Ecto neural progenitor cell (in vitro differentiated cells): ENCODE measurements at places on chromosomes 6 and 20.

DNA sequence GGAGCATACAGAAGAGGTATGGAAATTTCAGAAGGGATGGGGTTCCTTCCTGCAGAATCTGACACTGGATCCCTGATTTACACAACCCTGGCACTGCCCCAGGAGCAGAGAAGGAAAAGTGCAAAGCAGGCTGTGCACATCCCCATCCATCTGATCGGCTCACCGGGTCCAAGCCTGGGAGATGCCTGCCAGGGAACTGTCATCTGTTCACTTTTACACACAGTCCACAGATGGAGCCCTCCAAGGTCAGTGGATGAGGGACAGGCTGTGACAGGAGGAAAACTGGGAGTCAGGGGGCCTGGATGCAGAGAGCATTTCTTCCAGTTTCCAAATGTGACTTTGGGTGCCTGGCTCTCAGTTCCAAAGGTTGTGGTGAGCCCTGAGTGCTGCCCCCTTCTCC lies 11.0 kb upstream of the SYNDIG1 start:
- DNase-seq = no peak

GRCh38 chr6:13593720-13594119 lies 19.3 kb downstream of the SIRT5 start:
- DNase-seq = no peak

GRCh38 chr20:63509088-63509564 lies 10.2 kb upstream of the EEF1A2 start:
- DNase-seq = no peak

GRCh38 chr20:41011551-41012067 lies 17.0 kb upstream of the TOP1 start:
- no peak for DNase-seq

- DNase-seq = no peak
Observed at GRCh38 chr6:109327959-109328358, 54.3 kb downstream of the CD164 start.

- DNase-seq = no peak
Observed at GRCh38 chr6:100893743-100894142, 12.6 kb upstream of the ASCC3 start.

DNA sequence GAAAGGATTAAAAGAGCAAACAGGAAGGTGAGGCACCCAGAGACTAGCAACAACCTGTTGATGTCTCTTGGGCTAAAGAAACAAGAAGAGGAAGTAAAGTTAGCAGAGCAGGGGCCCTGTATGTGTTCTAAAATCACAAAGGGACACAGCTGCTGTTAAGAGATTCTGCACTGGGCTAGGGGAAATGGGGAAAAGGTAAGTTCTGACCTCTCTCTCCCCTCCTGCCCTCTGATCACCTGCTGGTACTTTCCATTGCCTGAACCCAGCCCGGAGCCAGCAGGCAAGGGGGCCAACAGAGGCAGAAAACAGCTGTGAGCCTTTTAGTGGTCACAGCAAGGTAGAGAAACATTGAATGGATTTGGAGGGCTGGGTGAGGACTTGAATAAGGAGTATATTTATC lies 13.5 kb upstream of the CNR1 start:
- DNase-seq = no peak
